ENCODE measurements at places on chromosomes 12 and 14.

DNA sequence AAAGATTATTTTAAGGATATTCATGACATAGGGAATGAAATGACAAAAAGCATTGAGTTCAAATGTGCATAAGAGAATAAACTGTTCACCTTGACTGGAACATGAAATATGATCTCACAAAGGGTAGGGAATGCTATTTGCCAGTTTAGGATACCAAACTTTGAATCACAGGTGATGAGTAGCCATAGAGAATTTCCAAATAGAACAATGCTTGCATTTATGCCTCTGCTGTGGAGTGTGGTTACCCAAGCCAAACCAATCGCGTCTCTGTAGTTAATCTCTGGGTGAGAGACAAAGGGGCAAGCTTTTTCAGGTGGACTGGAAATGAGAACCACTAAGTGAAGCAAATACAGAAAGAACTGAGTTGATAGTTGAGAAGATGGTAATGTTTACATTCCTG, 371.1 kb upstream of the RPL10L start:
- no peak for DNase-seq

DNA sequence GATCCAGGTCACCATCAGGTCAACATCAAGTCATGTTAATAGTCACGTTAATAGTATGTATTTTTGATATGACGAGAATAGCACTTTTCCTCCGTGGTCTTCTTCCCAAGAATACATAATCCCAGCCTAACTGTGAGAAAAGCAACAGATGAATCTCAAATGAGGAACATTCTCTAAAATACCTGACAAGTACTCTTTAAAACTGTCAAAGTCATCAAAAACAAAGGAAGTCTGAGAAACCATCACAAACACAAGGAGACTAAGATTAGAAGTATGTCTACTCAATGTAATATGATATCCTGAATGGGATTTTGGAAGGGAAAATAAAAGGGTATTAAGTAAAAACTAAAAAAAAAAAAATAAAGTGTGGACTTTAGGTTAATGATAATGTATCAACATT, 36.8 kb upstream of the GLIPR1 start:
- DNase-seq, result no peak

DNA sequence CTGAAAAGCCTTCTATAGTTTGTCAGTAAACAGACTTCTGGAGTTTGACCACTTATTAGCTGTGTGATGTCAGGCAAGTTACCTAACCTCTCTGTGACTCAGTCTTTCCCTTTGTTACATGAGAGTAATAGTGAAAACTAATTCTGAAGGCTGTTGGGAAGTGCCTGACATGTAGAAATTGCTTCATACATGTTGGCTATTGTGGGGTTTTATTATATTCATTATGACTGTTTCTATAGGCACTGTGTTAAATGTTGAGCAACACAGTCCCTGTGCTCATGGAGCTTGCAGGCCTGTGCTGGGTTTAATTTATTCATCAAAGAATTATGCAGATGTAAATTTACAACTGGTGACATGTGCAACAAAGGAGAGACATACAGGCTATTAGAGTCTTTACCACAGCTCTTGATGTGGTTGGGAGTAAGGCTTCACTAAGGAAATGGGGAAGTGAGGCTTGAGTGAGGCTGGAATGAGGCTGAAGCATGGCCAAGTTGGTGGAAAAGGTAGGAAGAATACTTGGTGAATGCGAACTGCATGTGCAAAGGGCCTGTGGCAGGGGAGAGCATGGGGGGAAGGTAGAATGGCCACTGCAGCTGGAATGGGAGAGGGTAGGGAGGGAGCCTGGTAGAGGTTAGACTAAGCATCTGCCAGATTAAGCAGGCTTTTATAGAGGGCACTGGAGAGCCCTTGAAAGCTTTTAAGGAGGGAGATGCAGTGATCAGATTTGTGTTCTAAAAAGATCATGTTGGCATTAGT, 236.4 kb upstream of the CRY1 start:
- DNase-seq, result no peak

DNA sequence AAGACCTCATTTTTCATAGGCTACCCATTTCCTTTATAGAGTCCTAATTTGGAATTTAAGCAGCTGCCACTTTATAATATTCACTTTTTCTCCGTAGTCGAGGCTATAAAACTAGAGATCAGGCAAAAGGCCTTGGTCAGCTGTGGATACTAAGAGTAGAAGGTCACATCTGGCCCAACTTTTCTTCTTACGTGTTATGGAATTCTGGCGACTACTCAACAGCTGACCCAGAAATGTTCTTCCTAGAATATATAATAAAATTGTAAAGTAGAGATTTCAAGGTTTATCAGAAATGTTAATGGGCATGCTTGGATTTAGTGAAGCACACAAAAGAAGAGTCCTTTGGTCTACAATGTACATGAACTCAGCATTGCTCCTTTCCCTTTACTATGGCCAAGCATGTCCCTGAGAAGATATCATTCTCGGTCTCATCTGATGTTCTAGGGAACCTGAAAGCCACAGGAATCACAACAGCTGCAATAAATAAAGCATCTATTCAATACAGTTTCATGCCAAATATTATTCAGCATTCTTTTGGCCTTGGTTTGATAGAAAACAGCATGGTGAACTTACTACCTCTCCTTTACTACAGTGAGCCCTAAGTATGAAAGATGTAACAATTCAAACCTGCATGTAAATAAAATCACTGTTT, 261.4 kb upstream of the NPAS3 start:
- no peak for DNase-seq

GRCh38 chr12:93745286-93745685, 68.1 kb downstream of the CRADD start:
- no peak for DNase-seq
